ENCODE measurements at places on chromosomes 5 and 9.

DNA sequence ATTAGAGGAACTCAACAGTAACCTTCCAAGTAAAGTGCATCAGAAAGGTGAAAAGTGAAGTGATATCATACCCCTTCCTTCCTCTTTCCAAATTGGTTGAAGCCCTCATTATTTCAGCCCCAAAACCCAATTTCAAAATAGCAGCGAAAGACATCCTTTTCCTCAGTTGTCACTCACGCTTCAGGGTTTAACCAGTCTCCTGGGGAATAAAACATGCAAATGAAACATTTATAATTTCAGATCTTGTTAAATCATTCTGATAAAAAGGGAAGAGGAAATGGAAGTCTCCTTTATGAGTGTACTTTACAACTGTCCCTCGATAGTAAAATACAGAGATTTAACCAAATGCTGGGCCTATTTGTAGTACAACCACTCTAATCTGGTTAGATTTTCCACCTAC is 22.5 kb downstream of the TRPM6 start:
- DNase-seq: no peak

DNA sequence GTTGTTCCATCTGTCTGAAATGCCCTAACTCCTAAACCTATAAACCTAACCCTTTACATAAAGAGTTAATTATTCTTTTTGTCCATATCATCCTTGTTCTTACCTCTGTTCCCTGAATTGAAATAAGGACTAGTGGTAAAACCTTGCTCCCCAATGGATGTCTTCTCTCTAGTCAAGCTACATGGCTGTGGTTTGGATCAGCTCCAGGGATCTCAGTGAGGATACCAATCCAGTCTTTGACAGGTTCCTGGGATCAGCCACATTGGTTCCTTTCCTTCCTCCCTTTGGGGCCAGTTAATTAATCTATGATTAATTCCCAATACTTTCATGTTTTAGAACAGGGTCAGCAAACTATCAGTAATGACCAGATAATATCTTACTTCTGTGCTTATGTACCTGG is 151.6 kb downstream of the SIL1 start:
- DNase-seq: no peak

DNA sequence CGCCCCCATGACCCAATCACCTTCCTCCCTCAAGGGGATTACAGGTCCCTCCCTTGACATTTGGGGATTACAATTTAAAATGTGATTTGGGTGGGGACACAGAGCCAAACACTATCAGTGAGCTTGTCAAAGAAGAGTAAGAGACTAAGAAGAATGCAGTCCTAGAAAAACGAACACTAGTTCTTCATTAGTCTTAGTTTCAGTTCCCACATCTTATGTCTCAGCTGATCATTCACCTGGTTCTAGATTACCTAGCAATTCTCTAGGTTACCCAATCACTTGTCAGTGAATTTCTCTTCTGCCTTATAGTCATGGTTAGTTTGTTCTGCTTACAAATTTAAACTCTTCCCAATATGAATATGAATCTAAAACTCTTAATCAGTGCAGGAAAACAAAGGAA is 251.5 kb downstream of the COX7C start:
- no peak for DNase-seq

- DNase-seq: no peak
Observed at GRCh38 chr9:106964329-106964728, 101.4 kb downstream of the ZNF462 start.

- peak; percentile 69 for DNase-seq
Observed at GRCh38 chr9:125200216-125201047, at the start of gene RABEPK. Gene RABEPK (plus strand): TSS chr9:125200542. CDS start chr9:125203014, 2,472 bp downstream.

GRCh38 chr5:40446910-40447309 is 232.8 kb upstream of the PTGER4 start:
- DNase-seq: no peak

DNA sequence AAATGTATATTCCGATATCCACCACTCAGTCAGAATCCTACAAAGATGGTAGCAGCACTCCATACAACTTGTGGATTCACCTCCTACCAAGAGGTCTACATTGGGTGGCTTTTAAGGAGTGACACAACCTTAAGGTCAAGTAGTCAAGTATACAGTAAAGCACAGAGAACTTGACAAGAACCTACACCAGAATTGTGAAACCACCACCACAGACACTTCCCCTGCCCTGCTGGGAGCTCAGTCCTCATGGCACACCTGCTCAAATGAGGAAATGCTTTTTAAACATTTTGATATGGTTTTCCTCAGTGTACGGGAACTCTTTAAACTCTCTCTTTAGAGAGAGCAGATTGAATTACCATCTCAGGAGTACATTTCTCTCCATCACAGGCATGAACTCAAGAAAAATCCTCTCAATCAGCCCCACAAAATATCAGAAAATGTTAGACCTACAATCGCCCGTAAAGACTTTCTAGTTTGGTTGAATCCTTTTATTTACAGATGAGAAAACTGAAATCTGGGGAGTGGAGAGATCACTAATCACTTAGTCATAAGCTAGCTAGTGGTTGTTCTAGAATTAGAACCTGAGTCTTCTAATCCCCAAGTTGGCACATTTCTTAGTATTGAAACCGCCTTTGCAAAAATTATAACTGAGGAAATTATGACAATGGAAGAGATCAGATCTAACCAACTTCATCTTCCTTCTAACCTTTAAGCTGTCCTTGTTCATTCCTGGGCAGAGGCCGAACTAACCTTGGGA is 38.5 kb upstream of the NR4A3 start:
- no peak for DNase-seq

GRCh38 chr5:56594792-56595191 is 220.6 kb upstream of the MAP3K1 start:
- no peak for DNase-seq
